ENCODE measurements at places on chromosomes 4 and X.

DNA sequence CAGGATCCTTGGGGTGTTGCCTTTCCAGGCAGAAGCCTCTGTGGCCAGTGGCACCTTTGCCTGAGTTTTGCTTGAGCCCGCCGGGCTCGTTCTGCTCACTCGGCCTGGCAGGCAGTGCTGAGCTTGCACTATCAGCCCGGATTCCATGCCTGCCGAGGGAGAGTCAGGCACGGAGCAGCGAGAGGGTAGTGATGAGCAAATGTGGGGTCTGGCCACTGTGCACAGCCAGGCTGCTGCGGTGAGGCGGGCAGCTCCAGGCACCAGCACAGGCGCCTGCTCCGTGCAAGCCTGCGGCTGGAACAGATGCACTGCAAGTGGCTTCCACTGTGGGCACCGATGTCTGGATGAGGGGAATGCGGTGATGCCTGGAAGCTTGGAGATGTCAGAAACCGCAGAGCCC, 619.2 kb downstream of the RAPGEF2 start:
- DNase-seq = no peak

GRCh38 chr4:30833206-30833605, 113.0 kb downstream of the PCDH7 start:
- no peak for DNase-seq

DNA sequence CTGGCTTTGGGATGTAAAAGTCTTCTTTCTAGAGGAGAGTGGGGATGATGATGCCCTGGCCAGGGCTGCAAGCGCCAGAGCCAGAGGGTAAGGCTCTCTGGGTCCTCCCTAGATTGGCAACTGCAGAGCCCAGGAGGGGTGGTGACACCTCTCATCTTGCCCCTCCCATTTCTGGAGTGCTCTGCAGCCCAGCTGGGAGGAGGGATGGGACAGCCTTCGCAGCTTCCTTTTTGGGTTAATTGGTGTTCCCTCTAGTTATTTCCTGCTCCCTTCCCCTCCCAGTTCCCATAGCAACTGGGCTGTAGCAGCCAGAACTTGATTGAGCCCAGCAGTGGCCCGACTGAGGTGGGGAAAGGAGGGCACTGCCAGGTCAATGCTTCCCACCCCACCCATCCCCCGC, 19.2 kb downstream of the NALF2 start:
- no peak for DNase-seq

- no peak for DNase-seq
Measured at GRCh38 chr4:40755616-40756015, 5.9 kb downstream of the NSUN7 start.

DNA sequence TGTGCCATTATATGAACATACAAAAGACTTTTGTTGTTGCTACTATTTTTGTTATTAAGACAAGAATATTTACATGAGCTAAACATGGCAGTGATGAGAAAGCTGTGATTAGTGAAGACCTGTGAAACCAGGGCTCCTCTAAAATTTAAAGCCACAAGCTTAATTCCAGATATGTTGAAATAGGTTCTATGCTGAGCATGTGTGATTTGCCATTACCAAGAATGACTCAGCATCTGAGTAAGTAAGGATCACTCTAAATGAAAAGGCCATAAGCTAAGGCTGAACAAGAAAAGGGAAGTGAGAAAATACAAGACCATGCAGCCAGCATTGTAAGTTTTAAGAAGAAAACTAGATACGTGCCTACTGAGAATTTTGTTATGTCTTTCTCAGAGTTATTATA, 75.9 kb upstream of the CAMK2D start:
- DNase-seq = no peak

DNA sequence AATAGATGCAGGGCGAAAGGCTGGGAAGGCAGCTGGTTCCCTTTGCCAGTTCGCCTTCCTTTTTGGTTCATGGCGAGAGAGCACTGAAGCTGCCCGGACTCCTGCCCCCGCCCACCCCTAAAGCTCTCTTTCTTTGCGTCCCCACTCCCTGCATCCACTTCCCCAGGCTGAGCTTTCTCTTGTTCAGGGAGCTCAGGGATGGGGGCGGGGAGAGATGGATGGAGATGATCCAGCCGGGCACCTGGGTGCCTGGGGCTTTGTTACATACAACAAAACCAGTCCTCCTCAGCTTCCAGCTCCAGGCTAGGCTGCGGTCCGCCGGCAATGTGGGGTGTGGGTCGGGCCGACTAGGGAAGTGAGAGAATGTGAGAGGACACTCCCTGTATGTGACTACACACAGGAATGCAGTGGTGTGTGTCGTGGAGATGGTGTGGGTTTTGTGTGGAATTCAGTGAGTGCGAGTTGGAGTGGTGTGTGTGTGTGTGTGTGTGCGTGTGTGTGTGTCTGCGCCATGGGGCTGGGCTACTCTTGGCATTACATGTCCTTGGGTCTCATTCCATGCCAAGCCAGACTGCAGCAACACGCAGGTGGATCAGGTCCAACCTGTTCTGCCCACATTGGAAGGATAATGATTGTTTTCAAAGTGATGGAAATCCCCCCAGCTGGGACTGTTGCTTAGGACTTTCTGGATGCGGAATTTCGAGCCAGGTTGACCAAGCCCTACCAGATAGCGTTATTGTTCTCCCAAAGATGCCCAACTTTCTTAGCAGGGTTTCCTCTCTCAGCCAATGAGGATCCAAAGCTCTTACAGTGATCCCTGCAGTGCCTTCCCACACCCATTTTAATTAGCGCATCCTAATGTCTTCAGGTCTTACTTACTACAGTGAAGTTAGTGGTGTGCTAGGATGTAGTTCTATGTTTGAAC, 149.4 kb upstream of the CHRDL1 start:
- DNase-seq = no peak

DNA sequence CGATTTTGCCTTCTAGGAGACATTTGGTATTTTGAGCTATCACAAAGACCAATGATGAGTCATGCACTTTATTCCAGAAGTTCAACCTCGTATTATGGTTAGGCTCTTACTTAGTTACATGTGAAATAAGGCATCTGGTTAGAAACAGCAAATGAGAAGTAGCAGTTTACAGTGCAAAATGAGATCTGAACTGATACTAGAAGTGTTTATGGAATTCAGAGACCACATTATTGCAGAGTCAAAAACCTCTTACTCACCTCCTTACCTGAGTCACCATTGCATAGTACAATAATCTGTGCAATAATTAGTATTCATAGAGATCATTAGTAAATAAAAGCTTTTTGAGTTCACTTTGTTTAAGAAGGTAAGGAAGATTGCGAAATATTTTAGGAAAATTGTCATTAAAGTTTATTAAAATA, 38.7 kb downstream of the SEC24B start:
- DNase-seq = no peak

DNA sequence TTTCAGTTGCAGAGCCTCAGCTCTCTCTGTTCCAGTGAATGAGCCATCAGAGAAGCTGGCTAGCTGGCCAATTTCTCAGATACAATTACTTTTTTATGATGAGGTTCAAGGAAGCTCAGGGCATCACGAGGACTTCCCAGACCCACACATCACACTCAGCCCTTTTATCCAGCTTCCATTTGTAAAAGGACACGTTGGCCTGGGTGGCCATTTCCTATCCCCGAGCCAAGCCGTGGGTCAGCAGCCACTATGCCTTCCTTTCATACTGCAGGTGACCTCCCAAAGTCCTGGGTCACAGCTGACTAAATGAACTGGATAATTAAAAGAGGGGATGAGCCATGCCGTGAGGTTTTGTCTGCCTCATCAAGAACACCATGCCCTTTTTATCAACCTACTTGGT, 236.9 kb upstream of the PPARGC1A start:
- DNase-seq = no peak

All from activated CD4-positive, alpha-beta T cell treated with anti-CD3 and anti-CD28 coated beads, Interleukin-2, amount 50 U/mL, for 24 hours (primary cell).